ENCODE measurements at places on chromosomes 3 and 15.

DNA sequence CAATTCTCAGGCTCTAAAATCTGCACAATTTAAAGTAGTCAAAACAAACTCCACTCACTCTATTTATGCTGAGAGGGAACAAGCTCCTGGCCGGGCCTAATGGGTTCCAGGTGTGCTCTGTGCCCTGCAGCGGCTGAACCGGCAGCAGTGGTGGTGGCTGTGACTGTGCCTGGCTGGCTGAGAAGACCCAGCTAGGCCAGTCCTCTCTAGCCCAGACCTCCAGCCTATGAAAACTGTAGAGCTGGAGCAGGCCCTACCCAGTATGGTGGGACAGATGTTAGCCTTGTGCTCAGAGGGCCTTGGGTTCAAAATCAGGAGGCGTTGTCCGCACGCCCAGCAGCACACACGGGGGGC is 37.0 kb downstream of the EPHB3 start:
- DNase-seq: no peak

DNA sequence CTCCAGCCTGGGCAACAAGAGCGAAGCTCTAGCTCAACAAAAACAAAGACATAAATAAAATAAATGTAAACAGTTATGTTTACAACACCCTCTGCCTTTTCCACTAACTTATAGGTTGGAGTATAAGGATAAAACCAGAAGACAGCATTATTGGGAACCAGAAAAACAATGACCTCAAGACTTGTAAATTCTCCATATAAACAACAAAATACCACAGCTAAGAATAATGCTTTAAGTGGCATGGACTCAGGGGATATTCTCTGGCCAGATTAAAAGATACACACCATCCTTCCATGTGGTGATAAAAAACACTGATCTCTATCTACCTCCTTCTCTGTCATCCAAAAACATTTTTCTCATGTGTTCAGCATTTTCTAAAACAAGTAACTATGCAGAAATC is 500.6 kb downstream of the MAGI1 start:
- DNase-seq: no peak

- no peak for DNase-seq
Measured at GRCh38 chr3:83769791-83770663, 1188.8 kb upstream of the CADM2 start.

GRCh38 chr3:178112134-178112533 is 424.1 kb upstream of the KCNMB2 start:
- DNase-seq: no peak

DNA sequence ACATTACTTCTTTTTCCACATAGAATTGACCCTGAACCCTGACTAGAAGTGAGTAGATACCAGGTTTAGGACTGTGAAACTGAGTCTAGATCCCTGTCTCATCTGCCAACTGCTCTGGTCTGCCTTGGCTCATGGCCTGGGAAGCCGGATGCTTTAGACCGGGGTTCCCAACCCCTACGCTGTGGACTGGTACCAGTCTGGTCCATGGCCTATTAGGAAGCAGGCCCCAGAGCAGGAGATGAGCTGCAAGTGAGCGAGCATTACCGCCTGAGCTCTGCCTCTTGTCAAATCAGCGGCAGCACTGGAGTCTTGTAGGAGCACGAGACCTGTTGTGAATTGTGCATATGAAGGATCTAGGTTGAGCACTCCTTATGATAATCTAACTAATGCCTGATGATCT is 734.2 kb downstream of the AGBL1 start:
- no peak for DNase-seq

DNA sequence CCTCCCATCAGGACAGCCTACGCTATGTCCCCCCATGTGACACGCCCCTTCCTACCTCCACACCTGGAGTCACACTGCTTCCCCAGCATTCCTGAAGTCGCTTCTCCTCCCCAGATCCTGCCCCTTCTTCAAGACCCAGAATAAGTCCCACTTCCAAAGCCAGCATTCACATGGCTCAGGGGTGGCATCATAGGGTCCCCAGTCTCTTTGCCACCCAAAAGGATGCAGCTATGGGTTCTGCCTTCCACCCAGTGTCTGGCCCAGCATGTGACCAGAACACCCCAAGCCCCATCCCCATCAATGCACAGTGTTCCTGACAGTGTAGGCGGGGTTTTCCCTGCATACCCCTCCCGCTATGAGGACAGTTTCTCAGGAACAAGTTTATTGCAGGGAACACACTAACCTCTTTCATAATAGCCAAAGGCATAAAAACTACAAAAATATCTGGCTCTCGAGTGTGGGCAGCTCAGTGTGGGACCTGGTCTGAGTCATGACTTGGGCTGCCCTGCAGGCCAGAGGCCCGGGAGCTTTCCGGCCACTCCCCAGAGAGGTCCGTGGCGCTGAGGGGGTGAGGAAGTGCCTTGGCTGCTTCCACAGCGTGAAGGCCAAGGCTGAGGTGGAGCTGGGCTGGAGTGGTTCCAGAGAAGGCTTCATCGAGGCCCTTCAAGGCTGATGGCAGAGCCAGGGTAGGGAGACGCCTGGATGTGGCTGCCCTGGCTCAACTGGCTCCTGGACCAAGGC is 5.8 kb downstream of the ISLR start:
- no peak for DNase-seq

DNA sequence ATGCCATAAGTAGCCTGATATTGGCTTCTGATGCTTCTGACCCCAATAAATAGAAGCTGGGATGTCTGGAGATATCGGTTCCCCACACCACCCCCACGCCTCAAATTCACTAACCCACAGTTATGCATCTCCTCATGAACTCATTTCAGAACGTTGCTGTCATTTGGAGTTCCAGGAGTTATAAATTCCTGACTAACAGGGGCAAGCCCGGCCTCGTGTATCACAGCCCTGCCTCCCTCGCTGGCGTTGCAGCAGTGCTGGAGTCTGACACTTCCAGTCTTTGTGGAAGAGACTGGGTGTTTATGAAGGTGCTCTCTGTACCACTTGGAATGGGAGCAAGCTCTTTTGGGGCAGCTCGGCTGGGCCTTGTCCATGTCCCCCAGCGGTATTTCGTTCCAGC is 101.0 kb downstream of the ANP32A start:
- DNase-seq: no peak

GRCh38 chr3:194323785-194324735 is 27.1 kb downstream of the CPN2 start:
- DNase-seq: peak; percentile 82

DNA sequence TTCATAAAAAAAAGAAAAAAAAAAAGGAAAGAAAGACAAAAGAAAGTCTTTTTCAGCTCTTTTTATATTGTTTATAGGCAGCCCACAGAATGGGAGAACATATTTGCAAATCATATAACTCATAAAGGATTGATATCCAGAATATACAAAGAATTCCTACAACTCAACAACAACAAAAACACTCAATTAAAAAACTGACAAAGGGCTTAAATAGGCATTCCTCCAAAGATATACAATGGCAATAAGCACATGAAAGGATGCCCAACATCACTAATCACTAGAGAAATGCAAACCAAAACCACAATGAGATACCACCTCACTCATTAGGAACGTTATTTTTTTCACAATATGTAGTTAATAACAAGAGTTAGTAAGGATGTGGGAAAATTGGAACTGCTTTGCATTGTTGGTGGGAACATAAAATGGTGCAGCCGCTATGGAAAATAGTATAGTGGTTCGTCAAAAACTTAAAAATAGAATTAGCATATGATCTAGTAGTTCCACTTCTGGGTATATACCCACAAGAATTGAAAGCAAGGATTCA is 54.2 kb upstream of the CMTM8 start:
- DNase-seq: no peak

GRCh38 chr3:12859840-12860239 is 18.5 kb upstream of the RPL32 start:
- no peak for DNase-seq

DNA sequence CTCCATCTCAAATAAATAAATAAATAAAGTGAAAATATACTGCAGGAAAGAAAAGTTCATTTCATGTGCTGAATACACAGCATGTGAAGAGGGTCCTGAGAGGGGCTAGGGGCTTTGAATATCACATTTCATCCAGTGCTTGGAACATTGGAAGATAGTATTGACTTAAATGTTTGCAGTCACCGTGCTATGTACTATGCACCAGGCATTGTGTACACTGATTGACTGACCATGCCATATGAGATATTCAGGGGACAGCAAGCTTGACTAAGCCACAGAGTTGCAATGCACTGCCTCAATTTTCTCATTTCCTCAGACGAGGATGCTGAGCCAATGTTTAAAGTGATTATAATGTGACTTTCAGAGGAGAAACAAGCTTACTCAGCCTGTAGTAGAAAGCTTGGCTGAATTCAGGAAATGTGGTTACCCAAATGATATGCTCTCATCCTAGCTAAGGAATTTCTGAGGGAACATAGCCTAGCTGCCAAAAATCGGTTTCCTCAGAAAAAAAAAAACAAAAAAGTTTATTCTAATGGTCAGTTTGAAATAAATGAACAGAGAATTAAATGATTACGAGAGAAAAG is 557.9 kb downstream of the FGF12 start:
- DNase-seq: no peak

DNA sequence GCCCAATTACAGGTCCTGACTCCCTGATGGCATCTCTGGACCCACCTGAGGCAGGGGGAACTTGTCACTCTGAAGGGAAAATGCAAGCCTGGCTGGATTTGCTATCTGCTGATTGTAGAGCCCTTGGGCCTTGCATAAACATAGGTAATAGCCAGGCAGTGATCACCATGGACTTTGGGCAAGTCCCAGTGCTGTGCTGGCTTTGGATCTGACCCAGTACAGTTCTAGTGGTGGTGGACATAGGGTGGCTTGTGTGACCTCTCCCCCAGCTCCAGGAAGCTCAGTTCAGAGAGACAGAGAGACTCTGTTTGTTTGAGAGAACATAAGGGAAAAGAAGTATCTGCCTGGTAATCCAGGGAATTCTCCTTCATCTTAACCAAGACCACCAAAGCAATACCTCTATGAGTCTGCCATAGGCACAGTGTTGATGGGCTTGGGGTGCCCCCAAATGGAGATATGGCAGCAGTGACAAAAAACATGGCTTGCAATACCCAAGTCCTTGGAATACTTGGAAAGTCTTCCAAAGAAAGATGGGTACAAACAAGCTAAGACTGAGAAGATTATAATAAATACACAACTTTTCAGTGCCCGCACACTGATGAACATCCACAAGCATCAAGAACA is 348.5 kb downstream of the PYDC2 start:
- no peak for DNase-seq

DNA sequence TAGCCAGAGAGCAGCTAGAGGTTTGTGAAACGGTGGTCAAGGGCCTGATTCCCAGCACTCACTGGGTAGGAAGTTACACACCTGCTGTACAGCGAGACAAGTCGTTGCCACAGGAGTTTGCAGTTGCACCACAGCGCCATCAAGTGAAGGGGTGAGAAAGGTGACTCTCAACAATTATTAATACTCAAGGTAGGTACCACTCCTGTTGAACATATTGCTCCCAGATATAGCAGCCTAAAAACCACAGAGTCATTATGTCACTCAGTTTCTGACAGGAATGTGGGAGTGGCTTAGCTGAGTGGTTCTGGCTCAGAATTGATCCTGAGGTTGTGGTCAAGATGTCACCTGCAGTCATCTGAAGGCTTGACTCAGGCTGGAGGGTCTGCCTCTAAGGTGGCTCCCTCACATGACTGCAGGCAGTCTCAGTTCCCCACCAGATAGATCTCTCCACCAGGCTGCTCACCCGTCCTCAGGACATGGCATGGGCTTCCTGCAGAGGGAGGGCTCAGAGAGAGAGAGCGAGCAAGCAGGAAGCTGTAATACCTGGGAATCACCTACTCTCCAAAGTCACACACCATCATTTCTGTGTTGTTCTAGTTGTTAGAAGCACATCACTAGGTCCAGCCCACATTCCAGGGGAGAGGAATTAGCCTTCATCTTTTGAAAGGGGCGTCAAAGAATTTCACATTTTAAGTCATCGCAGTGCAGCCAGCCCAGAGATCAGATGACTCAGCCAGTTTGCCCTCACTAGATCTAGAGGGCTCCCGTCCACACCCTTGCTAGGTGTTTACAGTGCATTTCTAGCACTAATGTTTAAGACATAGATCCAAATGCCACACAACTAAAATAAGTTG is 17.0 kb upstream of the ANO10 start:
- no peak for DNase-seq

GRCh38 chr3:37603722-37604121 is 258.0 kb upstream of the CTDSPL start:
- no peak for DNase-seq

DNA sequence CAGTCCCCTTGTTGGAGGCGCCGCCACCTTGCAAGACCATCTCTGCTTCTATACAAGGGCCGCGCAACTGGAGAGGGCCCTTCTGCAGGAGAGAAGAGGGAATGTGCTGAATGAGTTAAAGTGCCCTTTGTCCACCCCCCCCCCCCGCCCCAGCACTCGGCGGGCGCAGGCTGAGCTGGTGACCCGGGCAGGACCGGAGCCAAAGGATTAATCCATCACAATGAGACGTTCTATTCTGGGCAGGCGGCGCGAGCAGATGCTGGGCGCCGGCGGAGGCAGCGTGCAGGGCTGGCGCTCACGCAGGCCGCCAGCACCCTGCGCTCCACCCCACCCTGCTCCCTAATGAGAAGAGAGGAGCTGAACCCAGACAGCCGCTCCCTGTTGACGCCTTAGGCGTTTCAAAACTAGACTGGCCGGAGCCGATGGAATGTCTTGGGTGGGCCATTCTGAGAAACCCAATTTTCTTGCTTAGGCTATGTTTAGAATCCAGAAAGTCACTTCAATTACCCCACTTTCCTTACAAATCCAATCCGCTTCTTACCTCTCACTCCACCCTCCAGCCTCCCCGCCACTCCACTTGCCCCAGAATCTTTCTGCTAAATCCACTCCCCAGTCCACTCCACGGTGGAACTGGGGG is 32.9 kb downstream of the GJD2 start:
- peak; percentile 64 for DNase-seq

- no peak for DNase-seq
Measured at GRCh38 chr3:69505770-69506407, 120.0 kb upstream of the FRMD4B start.

DNA sequence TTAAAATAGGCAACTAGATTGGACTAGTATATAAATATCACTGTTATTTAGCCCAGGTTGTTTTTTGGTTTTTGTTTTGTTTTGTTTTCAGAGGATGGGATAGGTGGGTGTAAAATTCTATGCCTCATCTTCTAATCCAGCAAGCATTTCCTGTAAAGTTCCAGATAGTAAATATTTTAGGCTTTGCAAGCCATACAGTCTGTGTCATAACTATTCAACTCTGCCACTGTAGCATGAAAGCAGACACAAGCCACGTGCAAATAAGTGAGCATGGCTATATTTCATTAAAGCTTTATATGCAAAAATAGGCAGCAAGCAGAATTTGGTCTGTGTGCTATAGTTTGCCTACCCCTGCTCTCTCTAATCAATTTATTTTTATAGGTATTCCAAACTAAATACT is 657.3 kb upstream of the TGFBR2 start:
- no peak for DNase-seq

- peak; percentile 36 for DNase-seq
Measured at GRCh38 chr3:8441969-8442559, 59.6 kb upstream of the LMCD1 start.

Data from nephron progenitor cell (in vitro differentiated cells).